Posterior cingulate gyrus (tissue), 11 donors: ENCODE measurements at places on chromosomes 3 and 15.

GRCh38 chr3:197847866-197848401 is 56.9 kb downstream of the LRCH3 start:
- no peak for DNase-seq

- no peak for DNase-seq
Measured at GRCh38 chr3:31421314-31422048, 111.2 kb upstream of the STT3B start.

DNA sequence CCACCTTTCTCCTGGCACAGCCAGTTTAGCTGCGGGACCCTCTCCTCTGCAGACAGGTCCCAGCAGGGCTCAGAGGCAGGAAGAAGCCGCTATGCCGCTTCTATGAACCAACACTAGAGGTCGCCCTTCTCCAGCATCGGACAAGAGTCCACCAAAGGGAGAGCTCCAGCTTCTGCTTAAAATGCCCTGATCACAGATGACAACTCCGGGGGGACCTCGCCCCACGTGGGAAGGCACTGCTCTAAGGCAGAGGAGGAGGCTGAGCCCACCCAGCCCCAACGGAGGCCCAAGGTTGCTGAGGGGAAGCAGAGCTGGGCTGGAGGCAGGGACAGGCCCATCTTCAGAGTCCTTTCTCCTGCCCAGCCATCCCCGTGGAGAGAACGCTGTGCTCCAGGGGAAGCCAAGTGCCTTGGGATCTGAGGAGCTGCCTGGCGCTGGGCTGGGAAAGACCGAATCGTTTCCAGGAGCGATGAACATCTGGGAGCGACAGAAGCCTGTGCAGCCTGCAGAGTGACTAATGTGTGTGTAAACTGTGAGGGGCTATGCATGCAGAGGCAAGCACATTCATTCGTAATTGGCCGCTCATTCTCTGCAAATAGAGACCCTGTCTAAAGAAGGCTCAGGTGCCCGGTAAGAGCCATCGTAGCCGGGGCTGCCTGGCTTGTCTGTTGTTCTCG is 43.5 kb upstream of the BDH1 start:
- peak; percentile 76 for DNase-seq

DNA sequence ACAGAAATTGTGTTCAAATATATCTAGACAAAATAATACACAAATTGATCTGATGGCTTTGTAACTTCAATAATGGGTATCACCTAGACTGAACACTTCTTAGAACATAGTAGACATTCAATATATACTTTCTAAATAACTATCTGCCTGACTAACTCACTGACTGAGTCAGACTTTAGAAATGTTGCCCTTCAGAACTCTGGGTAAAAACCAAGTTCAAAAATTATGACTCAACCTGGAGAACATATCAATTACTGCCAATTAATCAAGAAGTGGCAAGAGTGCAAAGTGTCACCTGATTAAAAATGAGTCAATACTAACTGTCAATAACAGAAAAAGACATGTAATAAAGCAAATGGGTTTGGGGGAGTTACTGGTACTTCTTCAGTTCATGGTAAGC is 144.6 kb upstream of the TMCO5A start:
- no peak for DNase-seq

GRCh38 chr3:161064413-161064812 is 40.7 kb downstream of the B3GALNT1 start:
- no peak for DNase-seq

DNA sequence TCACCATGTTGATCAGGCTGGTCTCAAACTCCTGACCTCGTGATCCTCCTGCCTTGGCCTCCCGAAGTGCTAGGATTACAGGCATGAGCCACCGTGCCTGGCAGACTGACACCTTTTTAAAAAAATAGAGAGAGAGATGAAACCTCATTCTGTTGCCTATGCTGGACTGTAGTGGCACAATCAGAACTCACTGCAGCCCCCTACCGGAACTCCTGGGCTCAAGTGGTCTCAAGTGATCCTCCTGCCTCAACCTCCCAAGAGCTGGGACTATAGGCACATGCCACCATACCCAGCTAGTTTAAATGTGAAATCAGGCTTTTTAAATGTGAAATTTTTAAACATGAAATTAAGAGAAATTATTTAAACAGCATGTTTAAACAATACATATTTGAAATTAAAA is 265.2 kb upstream of the UBE2E1 start:
- DNase-seq = no peak
